ENCODE measurements at places on chromosomes 6 and 20.

DNA sequence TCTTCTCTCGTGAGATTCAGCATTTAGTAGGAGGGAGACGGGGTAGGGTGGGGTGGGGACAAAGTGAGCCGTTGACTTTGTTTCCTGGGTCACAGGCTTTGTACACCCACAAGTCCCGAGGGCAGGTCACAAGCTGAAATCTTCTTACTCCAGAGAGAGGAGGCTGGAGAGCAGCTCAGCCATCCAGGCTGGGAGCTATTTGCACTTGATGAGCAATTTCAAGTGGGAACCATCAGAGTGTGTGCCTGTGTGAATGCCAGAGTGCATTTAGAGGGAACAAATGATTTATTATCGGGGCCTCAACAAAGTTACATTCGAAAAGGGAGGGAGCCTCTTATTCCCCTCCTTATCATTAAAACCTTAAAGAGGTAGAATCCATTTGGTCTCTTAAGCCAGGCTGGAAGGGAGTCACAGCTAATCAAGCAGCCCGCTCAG is 155.7 kb upstream of the JARID2 start:
- no peak for DNase-seq

DNA sequence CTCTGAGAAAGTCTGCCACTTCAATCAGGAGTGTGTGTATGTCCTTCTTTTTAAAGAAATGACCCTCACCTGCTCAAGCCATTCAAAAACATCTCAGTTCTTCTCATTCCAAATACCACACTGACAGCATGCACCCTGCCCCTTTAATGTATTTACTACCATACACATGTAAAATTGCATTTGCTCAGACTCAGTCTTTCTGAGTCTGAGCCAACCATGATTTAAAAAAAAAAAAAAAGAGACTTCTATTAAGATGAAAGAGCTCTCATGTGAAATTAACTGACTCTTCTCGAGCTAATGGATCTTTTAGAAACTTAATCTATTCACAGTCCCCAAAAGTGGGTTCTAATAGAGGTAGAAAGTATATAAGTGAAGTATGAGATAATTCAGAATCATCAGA is 1.4 kb upstream of the FILIP1 start:
- DNase-seq, result no peak

GRCh38 chr6:22239261-22239921 is 57.4 kb downstream of the PRL start:
- DNase-seq, result no peak

DNA sequence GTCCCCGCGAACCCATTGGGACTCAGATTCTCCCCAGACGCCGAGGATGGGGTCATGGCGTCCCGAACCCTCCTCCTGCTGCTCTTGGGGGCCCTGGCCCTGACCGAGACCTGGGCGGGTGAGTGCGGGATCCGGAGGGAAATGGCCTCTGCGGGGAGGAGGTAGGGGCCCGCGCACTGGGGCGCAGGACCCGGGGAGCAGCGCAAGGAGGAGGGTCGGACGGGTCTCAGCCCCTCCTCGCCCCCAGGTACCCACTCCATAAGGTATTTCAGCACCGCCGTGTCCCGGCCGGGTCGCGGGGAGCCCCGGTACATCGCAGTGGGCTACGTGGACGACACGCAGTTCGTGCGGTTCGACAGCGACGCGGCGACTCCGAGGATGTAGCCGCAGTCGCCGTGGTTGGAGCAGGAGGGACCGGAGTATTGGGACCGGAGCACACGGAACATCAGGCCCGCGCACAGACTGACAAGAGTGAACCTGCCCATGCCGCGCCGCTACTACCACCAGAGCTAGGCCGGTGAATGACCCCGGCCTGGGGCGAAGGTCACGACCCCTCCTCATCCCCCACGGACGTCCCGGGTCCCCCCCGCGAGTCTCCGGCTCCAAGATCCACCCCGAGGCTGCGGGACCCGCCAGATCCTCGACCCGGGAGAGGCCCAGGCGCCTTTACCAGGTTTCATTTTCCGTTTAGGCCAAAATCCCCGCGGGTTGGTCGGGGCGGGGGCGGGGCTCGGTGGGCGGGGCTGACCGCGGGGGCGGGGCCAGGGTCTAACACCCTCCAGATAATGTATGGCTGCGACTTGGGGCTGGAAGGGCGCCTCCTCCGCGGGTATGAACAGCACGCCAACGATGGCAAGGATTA is 15.7 kb upstream of the HLA-A start:
- DNase-seq, result peak; percentile 80

DNA sequence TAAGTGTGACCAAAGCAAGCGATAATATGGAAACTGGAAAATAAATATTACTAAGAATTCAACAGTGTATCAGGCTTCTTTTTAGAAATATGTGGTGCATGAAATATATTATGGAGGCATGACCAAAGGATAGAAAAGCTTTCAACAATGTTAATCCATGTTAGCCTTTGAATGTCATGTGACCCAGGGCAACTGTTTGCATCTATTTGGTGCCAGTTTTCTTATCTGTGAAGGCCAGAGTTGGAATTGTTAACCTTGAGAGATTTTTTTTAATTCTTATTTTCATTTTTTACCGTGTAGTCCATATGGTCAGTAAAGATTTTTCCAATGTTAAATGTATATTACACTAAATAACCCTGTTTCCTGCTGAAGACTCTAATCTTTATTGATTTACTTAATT is 411.1 kb downstream of the BCKDHB start:
- no peak for DNase-seq

DNA sequence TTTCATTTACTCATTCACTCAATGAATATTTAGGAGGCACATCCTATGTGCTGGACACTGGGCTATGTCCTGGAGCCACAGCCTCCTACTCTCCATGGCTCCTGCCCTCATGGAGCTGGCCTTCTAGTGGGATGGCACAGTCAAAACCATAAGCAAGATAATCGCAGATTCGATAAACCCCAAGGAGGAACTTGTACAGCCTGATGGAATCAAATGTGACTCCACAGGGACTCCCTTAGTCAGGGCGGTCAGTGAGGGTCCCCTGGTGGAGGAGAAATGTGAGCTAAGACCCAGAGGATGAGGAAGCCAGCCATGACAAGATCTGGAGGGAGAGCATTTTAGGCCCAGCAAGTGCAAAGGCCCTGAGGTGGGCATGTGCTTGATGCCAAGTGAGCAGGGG is 211.9 kb downstream of the PREX1 start:
- DNase-seq, result no peak

DNA sequence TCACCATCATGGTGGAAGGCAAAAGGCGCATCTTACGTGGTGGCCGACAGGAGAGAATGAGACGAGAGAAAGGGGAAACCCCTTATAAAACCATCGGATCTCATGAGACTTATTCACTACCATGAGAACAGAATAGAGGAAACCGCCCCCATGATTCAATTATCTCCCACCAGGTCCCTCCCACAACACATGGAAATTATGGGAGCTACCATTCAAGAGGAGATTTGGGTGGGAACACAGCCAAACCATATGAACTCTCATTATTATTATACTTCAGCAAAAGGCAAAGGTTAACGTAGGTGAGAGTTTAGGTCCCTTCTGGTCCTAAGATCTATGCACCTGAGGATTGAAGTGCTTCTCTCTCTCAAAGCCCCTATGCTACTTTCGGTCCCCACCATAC is 2.4 kb upstream of the PFDN4 start:
- DNase-seq, result no peak

DNA sequence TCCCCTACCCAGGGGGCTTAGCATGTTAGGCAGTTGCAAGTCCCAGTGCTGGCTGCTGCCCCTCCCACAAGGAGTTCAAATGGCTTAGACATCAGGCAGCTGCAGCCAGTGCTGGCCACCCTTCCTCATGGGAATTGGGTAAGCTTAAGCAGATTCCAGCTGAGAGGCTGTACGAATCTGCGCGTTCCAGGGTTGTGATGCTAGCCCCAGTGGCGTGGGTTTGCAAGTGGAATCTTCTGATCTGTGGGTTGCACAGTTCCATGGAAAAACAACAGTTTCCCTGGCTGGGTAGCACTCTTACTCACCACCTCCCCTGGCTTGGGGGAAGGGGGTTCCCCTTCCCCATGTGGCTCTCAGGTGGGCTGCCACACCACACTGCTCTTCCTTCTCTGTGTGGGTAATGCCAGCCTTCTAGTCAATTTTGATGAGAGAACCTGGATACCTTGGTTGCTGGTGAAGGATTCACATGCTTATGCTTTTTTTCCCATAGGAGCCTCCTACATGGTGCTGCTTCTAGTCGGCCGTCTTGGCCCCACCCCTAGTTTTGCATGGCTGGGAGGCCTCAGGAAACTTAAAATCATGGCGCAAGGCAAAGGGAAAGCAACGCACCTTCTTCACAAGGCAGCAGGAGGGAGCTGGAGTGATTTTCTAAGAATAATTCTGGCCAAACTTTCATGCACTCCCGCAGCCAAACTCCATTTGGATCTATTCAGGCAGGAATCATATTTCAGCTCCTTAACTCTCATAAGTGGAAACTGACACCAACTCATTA is 13.0 kb downstream of the DYNLT2 start:
- DNase-seq, result no peak

- DNase-seq, result no peak
Observed at GRCh38 chr6:140554421-140554820, 1180.0 kb upstream of the CITED2 start.

GRCh38 chr6:35471836-35472345 is 3.7 kb downstream of the RPL10A start:
- DNase-seq, result no peak

DNA sequence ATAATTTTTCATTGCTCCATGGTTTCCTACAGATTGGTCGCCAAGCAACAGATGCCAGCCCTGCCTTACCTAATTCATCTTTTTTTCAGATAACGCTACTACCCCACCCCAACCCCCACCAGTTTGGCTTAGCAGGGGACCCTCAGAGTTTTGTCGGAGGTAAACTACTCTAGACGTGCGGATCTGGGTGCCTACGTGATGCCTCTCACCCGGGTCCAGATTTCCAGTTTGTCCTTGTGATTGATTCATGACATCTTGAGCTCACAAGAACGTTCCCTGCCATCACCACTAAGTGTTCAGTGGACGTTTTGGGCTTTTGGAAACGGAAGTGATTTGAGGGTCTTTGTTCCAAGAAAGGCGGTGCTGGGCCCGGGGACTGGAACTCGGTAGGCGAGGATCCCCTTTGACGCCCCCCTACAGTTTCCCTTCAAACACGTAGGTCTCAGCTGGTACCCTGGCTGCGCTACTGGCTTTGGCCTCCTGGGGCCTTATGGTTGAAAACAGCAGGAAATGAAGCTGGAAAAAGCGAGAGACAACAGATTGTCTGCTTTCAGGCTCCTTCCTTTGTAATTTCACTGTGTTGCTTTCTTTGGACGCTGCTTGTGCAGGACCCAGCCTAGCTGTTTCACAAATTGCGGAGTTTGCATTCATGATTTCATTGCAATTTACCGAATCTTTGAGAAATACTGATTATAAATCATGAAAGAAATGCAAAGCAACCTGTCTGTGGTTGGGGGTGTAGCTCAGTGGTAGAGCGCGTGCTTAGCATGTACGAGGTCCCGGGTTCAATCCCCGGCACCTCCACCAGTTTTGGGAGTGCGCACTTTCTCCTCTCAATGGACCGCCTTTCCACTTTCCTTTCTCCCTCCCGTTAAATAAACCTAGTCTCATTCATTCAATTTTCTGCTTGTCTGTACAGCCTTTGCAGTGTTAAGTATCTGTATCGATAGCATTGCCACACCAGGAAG is 81.0 kb downstream of the GPX5 start:
- DNase-seq, result peak; percentile 29

GRCh38 chr6:150667977-150668716 is 68.5 kb downstream of the PLEKHG1 start:
- no peak for DNase-seq

GRCh38 chr6:148348335-148348734 is 5.7 kb downstream of the SASH1 start:
- DNase-seq, result no peak

GRCh38 chr6:22007469-22007868 is 289.4 kb downstream of the PRL start:
- DNase-seq, result no peak

- no peak for DNase-seq
Observed at GRCh38 chr6:47239546-47239945, 70.2 kb downstream of the TNFRSF21 start.

DNA sequence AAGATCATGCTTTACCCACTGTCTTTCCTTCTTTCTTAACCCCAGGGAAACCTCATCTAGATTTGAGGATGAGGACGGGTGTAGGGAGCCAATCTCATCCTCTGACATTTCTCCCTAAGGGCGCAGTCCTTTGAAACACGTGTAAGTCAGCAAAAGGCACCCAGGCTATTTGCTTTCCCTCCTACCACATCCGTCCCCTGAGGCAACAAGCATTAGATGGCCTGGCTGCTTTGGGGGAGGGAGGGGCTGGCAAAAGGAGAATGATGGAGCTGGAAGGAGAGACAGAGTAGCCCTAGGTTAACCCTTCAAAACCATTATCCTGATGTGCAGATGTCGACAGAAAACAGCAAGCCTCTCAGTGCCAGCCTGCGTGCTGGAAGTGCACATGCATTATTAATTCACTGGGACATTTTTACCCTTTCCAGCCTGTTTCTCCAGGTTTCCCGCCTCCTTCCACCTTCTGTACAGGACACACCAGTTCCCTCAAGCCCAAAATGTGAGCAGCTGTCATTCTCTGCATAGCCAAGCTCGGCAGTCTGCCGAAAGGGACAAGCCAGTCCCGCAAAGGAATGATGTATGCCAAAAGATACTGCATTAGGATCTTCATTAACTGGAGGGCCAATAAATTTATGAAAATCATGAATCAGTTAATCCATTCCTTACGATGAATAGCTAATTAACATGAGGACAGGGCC is 547.2 kb downstream of the CD83 start:
- DNase-seq, result no peak

- DNase-seq, result no peak
Observed at GRCh38 chr20:38190936-38191371, 25.9 kb upstream of the TGM2 start.

DNA sequence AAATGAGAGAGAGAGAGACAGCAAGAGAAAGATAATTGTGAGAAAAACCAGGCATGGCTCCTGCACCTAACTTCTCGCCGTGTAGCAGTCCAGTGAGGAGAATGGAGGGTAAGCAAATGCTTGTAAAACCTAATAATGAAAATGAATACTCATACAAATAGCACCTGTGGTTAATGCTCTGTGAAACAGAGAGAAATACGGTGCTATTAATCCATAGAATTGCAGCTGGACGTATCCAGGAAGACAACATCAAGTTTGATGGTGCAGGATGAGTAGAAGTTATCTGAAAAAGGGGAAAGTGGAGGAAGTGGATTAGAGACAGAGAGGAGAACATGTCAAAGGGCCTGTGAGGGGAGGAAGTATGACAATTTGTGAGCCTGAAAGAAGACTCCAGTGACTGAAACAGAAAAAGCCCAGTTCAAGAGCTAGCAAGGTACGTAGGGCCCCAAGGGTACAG is 89.4 kb upstream of the PAK5 start:
- no peak for DNase-seq

GRCh38 chr20:24987873-24988835 is 4.4 kb downstream of the APMAP start:
- DNase-seq, result no peak

- no peak for DNase-seq
Observed at GRCh38 chr6:148147463-148147830, 195.2 kb upstream of the SASH1 start.
